ENCODE measurements at places on chromosomes 3 and 15.

DNA sequence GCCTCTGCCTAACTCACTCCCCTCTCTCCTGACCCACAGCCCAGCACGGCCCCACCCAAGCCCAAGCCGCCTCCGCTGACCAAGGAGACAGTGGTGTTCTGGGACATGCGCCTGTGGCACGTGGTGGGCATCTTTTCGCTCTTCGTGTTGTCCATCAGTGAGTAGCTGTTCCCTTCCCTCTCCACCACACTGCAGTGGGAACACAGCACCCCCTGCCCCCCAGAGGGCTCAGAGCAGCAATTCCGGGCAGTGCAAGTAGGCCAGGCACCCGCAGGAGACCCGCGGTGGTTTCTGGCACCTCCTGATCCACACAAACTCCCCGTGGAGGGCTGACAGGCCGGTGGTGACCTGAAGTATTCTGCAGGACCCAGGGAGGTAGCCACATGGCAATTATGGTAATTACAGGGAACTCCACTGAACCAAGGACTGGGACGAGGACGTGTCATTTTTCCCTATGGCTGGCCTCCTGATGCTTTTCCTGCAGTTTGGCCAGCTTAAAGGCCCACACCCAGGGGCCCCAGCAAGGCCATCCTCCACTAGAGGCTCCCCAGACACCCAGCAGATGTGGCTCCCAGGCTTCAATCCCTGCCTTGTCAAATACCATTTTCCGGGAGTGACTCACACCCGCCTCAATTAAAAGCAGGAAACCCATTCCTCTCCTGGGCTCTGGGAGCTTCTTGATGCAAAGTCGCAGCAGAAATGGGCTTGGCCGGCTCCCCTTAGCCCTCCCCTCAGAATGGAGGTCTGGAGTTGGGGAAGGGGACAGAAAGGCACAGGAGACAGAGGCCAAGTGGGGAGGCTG, 4.8 kb downstream of the TMIE start:
- DNase-seq, result no peak

GRCh38 chr3:37964716-37965115, 25.9 kb upstream of the VILL start:
- DNase-seq, result no peak

- DNase-seq, result no peak
These were observed 11.8 kb downstream of the CAPN3 start for GRCh38 chr15:42371096-42371495.

GRCh38 chr3:106913111-106913698, 464.0 kb upstream of the CCDC54 start:
- DNase-seq, result no peak

- no peak for DNase-seq
These were observed 8.4 kb downstream of the HACL1 start for GRCh38 chr3:15592968-15593367.

All from stimulated activated CD8-positive, alpha-beta memory T cell treated with anti-CD3 and anti-CD28 coated beads, Interleukin-4, amount 100 ng/mL, for 1 hour (primary cell).